ENCODE measurements at places on chromosomes 6 and 20. TPM values are rescaled to one million over a fixed set of nuclear protein-coding genes. Genes with fewer than 3 reads are reported as not detected.

Gene TRIM31
- not detected for total RNA-seq

Gene KIF6
- not detected for total RNA-seq

Gene FERMT1
- total RNA-seq = 29.3 TPM

GRCh38 chr6:84061613-84062398 is 28.2 kb downstream of the MRAP2 start:
- DNase-seq = no peak

DNA sequence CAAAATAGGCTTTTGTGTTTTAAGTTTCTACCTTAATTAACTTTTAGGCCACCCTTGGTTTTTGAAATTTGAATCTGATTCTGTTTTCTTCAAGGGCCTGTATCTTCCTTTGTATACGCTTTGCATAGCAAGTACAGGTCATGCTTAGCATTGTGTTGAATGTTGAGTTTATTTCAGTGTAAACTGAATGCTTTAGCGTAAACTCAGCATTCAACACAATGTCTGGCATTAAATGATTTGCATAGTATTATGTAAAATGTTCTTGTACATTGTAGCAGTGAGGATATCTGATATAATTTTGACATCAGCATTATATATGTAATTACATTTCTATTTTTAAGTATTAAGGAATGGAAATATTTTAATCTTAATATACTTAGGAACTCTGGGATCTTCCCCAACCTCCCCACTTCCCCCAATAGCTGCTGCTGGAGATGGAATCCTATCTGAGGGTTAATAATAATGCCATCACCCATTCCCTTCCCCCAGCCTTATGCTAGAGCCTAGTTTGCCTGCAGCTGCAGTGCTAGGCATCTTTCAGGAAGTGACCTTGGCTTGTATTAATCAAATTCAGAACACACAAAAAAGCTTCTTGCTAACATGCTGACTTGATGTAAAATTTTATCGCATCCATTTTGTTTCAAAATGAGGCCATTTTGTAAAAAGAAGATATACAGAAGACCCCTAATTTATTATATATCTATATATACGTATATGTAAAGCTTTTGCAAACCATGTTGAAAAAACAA is 73.1 kb downstream of the NCOA3 start:
- DNase-seq = no peak

Measured in esophagus squamous epithelium (tissue), 5 donors.